ENCODE measurements at places on chromosomes 1 and 21.

- DNase-seq, result no peak
Observed at GRCh38 chr1:22282364-22282995, 139.6 kb upstream of the WNT4 start.

GRCh38 chr1:177863796-177864195 lies 106.1 kb downstream of the SEC16B start:
- DNase-seq, result no peak

DNA sequence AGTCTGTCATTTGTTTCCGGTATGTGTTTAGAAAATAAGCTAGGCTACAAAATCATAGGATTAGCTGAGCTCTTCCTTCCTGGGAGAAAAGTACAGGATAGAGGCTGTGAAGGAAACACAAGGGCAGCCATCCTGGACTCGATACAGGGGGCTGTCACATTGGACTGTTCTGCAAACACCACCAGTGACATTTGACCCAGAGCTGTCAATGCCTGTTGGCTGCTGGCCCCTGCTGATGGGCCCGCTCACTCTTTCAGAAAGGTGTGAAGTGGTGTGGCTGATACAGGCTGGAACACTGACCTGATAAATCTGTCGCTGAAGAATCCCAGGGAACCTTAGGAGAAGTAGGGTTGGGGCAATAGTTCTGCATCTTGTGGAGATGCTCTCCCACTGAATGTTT lies 183.1 kb downstream of the RHOU start:
- no peak for DNase-seq

- no peak for DNase-seq
Observed at GRCh38 chr1:101407505-101408211, 170.8 kb downstream of the S1PR1 start.

- no peak for DNase-seq
Observed at GRCh38 chr1:54460351-54460750, 54.2 kb upstream of the SSBP3 start.

- no peak for DNase-seq
Observed at GRCh38 chr1:16212251-16212961, at the start of gene ARHGEF19. TSS of gene ARHGEF19 (minus strand) at chr1:16212652. CDS start at chr1:16209054, 3,598 bp downstream.

DNA sequence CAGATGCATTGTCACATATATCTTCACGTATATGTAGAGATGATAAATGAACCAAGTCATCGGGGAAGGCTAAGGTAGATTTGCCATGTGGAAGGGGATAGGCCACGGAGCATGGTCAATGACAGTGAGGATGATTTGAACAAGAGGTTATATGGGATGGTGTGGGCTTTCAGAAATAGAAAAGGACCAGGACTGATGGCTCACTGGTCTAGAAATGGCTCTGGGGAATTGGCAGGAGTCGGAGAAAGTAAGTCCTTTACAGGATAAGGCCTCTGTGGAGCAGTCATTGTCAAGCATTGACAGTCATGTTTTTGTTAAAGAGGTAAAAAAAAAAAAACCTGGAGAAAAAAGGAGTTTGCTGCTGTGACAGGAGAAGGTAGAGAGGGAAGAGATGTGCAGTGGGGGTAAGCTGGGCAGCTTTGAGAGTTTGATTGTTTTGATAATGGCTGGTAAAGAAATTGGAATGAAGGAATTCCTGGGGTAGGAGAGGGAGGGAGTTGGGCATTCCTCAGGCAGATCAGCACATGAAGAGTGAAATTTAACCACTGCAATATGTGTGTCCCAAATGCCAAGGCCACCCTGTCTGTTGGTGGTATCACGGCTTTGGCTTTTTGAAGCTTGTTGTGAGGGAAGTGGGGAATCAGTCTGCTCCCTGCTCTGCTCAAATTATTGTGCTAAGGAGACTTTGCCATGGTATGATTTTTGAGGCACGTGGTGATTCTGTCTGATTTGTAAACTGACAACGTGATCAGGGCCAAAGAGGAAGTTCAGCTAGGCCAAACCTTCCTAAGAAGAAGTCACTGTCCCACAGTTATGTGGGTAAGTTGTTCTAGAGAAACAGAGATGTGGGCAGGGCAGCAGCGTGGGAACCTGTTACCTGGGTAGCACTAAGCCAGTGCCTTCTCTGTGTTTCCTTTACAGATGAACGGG lies 26.0 kb downstream of the MACF1 start:
- DNase-seq, result no peak

DNA sequence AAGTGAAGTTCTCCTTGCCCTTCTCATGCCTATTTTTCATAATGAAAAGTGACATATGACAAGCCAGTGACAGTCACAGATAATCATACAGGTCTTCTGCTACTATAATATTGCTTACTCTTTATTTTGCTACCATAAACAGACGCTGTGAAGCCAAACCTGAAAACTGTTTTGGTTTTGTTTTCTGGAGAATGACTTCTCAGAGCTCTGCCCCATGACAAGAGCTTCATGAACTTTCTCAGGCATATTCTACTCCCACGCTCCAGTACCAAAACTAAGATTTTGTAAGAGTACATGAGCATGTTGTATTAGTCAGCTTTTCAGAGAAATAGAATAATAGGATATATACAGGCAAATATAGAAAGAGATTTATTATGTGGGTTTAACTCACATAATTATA lies 64.3 kb upstream of the VTCN1 start:
- DNase-seq, result no peak

- DNase-seq, result no peak
Observed at GRCh38 chr1:6292102-6292501, 31.2 kb upstream of the GPR153 start.

DNA sequence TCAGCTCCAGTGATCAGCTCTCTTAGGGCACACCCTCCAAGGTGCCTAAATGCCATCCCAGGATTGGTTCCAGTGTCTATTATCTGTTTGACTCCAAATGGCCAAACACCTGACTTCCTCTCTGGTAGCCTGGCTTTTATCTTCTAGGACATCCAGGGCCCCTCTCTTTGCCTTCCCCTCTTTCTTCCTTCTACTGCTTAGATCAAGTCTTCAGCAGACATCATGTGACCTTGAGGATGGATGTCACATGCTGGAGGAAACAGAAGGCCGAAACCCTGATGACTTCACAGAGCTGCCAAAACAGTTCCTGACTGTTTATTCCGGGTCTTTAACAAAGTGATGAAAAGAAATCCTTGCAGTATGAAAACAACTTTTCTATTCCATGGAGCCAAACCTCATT lies 24.4 kb upstream of the WDR26 start:
- DNase-seq, result no peak

DNA sequence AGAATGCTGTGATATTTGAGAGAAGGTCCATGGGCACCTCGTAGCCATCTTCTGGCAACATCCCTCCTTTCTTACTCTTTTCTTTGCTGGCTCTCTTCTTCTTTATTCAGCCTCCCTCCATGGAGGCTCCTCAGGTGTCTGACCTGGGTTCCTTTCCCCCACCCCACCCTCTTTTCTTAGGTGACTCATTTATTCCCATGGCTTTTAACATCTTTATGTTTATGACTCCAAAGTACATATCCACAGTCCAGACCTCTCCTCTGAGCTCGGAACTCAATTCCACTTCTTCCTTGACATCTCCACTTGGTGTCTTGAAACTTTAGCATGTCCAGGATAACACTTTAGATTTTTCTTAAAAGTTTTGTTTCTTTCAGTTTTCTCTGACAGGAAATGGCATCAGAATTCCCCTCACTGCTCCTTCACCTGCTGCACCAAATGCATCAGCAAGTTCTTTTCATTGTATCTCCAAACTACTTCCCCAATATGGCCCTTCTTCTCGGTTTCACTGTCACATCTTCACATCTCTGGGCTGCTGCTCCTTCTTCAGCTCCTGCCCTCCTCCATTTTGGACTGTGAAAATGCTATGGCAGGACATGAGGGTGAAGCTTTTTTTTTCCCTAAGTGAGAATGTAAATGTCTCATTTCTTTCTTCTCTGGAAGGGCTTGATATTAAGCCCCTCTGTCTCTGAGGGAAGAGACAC lies 95.9 kb downstream of the GIPC2 start:
- no peak for DNase-seq

DNA sequence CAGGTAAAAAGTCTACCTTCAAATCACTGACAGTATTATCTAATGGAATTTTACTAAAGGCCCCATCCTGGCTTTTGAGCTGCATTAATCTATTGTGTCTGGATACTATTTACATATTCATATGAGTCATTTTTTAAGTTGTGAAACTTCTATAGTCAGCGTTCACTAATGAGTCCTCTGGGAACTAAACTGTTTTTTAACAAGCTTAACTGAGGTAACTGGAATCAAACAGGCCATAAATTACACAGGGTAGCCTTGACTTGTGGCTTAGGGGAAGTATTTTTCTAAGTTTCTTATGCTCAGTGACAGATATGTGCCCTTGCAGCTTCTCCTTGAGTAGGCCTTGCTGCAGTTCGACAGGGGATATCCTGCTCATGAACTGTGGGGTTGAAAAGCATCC lies 68.8 kb downstream of the JMJD4 start:
- no peak for DNase-seq

DNA sequence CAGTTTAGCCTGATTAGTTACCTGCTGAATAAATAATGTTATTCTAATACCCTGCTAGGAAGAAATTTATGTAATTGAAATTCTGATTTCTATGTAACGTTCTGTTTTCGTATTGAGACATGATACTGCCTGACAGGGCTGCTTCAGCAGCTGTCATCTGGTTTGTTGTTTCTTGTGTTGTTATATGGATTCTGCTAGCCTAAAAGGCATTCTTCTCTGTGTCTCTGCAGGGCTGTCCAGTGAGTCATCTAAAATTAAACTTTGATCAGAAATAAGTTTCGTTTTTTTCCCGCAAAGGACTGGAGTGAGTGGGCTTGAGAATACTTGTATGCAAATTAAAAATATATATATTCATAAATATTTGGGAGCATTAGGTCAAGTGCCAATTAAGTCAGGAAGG lies 93.0 kb downstream of the DYRK1A start:
- DNase-seq, result no peak

DNA sequence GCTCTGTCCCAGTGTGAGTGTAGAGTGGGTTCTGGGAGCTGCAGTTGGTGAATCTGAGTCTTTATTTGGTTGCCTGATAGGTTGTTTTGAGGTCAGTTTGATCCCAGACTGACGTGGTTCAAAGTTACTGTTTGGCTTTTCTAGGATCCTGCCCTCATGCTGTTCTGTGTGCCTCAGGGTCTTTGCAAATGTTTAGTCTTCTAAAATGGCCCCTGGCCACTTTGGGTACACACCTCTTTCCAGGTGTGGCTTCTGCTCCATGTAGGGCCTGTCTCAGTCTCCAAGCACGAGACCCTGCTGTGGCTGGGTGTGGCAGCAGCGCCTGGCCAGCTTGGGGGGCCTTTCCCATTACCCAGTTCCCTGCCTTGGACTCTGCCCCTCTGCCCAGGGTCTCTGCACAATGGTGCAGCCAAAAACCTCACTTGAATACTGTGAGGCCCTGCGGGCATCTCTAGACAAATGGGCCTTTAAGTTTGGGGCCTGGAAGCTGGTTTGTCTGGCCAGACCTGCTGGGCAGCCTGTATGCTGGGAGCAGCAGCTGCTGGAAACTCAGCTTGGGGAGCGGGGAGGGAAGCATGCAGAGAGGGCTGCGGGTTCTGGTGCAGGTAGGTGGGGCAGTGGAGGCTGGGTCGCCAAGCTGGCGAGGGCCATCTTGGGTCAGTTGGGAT lies 5.6 kb downstream of the PTPRF start:
- no peak for DNase-seq

- no peak for DNase-seq
Observed at GRCh38 chr1:35657851-35658250, 16.5 kb upstream of the PSMB2 start.

DNA sequence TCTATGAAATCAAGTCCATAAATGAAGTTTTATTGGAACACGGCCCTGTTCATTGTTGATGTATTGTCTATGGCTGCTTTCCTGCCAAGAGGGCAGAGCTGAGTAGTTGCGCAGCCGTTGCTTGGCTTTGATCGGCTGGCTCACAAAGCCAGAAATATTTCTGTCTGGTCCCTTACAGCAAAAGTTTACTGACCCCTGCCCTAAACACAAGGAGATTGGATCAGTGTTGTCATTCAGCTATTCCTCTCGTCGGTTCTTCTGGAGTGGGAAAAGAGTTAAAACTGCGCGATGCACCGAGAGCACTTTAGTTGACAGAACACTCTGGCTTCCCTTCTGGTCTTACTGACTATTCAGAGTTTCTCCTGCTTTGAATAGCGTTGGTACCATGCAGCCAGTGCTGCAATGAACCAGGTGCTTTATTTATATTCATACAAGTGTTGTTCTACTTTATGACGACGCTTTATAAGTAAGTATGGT lies 868 bp downstream of the ZBTB40 start:
- no peak for DNase-seq

- DNase-seq, result peak; percentile 62
Observed at GRCh38 chr1:181630838-181631237, 147.5 kb downstream of the CACNA1E start.
